ENCODE measurements at places on chromosomes 1 and 21.

GRCh38 chr1:58403894-58404293, 142.6 kb downstream of the OMA1 start:
- DNase-seq, result no peak

DNA sequence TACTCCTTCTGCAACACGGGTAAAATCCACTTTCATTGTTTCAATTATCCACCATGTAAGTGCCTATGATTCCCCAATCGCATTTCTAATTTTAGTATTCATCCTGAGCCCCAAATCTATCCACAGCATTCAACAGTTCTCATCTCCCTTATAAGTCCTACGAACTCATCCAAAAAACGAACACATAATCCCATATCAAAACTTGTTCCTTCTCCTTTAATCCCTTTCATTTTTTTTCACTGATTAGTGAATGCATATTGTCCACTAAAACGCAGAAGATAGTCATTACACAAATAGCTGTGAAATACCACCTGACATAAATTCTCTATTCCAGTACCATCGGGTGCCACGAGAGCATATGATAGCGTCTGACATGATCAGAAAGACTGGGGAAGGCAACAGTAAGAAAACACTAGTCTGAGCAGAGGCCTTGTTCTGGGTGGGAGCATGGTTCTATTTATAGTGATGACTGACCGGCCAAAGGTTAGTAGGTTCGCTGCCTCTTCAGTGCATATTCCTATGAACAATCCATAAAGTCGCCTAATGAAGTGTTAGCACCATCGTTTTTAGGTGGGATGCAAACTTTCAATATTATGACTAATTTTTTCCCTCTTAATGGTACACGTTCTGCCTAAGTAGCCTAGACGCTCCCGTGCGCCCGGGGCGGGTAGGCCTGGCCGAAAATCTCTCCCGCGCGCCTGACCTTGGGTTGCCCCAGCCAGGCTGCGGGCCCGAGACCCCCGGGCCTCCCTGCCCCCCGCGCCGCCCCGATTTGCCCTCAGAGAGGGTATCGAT, 648 bp downstream of the ATP5PF start:
- peak; percentile 5 for DNase-seq

- no peak for DNase-seq
Observed at GRCh38 chr1:21317035-21317689, 26.9 kb upstream of the ECE1 start.

GRCh38 chr1:182624577-182624976, 20.4 kb upstream of the RGS16 start:
- DNase-seq, result no peak

DNA sequence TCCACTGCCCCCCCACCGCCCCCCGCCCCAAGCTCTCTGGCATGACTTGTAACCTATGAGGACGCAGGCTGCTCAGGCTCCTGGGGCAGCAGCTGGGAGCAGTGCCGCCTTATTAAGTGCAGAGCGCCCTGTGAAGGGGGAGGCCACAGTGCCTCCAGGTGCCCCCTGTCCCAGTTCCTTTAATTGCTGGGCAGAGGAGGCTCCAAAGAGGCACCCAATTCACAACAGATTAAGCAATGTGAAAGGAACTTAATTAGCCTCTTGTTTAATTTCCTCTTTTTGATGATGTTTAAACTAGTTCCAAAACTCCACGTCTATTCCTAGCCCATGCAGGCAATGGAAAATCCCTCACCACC, 3.0 kb downstream of the RXFP4 start:
- DNase-seq, result no peak

DNA sequence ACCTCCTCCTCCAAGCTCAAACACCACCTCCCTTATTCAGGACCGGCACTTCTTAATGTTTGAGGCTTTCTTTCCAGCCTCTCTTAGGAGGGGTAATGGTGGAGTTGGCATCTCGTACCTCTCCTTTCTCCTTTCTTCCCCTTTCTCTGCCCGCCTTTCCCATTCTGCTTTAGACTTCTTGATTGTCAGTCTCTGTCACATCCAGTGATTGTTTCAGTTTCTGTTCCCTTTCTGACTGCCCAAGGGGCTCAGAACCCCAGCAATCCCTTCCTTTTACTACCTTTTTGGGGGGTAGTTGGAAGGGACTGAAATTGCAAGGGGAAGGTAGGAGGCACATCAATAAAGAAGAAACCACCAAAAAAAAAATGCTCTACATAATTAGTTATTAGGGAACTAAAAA, 5.6 kb downstream of the ELK4 start:
- no peak for DNase-seq

DNA sequence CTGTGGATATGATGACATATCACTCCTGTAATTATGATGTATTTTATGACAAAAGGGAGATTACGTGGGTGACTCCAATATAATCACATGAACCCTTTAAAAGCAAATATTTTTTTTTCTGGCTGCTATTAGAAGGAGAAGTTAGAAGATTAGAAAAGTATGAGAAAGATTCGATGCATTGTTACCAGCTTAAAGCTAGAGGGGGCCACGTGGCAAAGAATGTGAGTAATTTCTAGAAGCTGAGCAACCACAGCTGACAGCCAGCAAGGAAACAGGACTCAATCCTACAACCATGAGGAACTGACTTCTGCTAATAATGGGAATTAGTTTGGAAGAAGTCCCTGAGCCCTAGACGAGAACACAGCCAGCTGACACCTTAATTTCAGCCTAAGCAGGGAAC, 56.3 kb upstream of the C1orf87 start:
- DNase-seq, result no peak

All from SW 1271 (cell line).